ENCODE measurements at places on chromosomes 4 and X.

- DNase-seq = no peak
Measured at GRCh38 chr4:74018771-74019170, 19.7 kb downstream of the CXCL3 start.

GRCh38 chr4:139525414-139525813 lies 30.6 kb downstream of the SETD7 start:
- no peak for DNase-seq

DNA sequence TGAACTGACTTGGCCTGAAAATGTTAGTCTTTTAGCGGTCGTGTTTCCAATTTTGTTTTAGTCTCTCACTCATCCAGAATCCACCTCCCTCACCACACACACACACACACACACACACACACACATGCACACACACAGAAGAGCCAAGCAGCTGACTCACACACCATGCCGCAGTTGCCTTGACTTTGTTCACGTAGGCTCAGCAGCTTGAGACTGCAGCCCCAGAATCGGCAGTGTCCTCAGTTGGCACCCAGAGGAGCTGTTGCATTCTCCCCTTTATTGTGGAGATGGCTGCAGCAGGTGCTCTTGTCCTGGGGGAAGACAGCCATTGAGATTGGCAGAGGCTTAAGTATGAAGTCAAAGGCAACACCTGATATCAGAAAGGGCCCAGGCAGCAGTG lies 20.9 kb upstream of the XPNPEP2 start:
- peak; percentile 60 for DNase-seq

- DNase-seq = no peak
Measured at GRCh38 chrX:24023972-24024669, 2.9 kb downstream of the KLHL15 start.

- DNase-seq = no peak
Measured at GRCh38 chr4:184891816-184892397, 66.1 kb upstream of the ACSL1 start.

- DNase-seq = no peak
Measured at GRCh38 chrX:147079457-147079856, 264.9 kb upstream of the CXorf51A start.

DNA sequence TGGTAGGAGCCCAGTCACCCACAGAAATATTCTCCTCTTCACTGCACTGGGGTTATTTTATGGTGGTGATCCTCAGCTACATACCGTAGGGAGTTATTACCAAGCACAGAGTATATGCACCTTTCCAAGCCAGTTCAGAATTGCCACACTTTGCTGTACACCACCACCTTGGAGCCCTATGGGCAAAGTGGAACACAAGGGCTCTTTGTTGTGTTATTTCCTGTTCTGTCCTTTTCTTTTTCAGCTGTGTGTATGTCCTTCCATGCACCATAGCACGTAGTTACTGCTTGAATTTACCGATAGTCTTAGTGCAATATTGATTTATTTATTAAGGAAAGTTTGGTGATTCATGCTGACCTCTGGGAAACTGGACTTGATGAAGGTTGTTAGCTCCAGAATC lies 8.3 kb downstream of the RNF128 start:
- no peak for DNase-seq

Data from non-pigmented ciliary epithelial cell (primary cell).